ENCODE measurements at places on chromosomes 2 and 18.

DNA sequence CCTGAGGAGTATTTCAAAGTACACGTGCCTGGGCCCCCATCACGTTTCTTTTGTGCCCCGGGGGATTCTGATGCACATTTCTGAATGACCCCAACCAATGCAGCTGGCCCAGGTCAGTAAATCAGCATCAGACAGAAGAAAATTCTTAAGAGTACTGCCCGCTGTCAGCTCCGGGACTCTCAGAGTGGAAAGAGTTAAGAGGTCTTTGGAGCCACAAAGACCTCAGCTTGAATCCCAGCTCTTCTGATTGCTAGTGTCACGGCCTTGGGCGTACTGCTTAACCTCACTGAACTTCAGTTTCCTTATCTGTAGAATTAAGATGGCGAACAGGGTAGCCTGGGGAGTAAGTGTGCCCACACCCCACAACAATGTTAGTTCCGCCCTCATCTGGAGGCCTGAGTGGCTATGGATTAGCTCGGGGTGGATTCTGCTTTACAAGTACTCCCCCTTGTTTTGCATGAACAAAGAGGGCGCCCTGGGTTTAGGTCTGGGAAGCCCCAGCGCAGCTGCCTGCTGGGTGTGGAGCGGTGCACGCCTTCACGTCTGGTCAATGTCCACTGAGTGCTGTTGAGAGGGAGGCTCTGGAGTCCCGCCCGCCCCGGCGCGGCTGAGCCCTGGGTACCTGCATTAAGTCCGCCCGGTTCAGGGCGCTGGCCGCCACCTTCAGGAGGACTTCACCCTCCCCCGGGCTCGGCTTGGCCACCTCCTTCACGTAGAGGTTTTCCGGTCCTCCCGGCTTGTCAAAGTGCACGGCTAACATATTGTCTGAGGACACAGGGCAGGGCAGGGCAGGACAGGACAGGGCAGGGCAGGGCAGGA lies 858 bp downstream of the TP53I3 start:
- DNase-seq: peak; percentile 96

- DNase-seq: no peak
Observed at GRCh38 chr2:113838277-113838676, 51.6 kb upstream of the ACTR3 start.

- no peak for DNase-seq
Observed at GRCh38 chr2:220499225-220499624, 871.8 kb downstream of the SLC4A3 start.

DNA sequence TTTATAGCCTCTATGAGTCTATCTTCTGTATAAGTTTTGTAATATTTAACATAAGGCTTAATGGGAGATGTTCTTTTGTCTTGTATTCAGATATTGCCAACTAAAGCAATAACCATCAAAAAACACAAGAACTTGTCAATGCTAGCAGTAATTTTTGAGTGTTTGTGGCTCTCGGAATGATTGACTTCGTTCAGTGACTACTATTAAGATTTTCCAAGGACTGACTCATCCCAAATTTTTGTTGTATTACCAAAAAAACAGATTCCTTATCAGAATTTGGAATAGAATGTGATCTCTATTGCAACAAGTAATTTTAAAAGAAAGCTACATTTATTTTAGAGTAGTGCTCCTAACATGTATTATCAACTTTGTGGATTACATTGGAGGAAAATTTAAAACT lies 8.1 kb downstream of the NABP1 start:
- no peak for DNase-seq

- DNase-seq: no peak
Observed at GRCh38 chr2:142723236-142723635, 154.2 kb upstream of the KYNU start.

DNA sequence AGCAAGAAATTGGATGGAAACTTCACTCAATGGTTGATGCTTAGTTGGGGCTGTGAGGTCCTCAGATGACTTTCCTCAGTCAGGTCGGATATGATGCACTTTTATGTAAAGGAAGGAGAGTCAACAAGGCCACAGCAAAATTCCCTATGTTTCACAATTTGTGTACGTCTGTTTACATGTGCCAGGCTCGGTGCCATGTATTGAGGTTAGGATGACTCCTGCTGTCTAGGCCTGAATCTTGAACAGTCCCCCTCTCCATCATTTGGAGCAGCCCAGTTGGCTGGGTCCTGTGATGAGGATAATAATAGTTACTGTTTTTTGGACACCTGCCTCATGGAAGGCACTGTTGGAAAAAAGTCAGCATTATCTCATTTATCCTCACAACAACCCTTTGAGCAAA lies 43.1 kb downstream of the VSNL1 start:
- DNase-seq: no peak

- DNase-seq: no peak
Observed at GRCh38 chr2:85911814-85912692, 23.3 kb upstream of the ST3GAL5 start.

GRCh38 chr2:8998418-8999101 lies 4.9 kb downstream of the MBOAT2 start:
- no peak for DNase-seq

- peak; percentile 87 for DNase-seq
Observed at GRCh38 chr18:23281626-23282436, 146.5 kb downstream of the CABLES1 start.

DNA sequence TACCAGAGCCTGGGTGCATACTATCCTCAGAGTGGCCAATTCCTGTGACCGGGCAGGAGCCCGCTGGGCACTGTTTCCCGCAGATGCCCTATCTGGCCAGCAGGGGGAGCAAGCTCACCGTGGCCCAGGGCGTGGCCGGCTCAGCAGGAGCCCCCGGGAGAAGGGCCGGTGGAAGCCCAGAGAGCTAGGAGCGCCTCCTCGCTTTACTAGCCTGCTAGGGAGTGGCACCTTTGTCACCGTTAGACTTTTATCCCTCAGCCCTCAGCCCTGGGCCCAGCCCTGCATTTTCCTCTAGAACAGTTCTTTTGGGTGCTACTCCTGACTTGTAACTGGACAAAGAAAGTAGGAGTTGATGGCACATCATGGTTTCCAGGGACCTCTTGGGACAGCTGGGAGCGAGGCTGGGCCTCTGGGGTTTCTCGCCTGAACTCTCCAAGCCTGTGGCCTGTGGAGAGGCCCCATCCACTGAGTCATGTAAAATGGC lies 24.0 kb downstream of the TMEM177 start:
- peak; percentile 88 for DNase-seq

DNA sequence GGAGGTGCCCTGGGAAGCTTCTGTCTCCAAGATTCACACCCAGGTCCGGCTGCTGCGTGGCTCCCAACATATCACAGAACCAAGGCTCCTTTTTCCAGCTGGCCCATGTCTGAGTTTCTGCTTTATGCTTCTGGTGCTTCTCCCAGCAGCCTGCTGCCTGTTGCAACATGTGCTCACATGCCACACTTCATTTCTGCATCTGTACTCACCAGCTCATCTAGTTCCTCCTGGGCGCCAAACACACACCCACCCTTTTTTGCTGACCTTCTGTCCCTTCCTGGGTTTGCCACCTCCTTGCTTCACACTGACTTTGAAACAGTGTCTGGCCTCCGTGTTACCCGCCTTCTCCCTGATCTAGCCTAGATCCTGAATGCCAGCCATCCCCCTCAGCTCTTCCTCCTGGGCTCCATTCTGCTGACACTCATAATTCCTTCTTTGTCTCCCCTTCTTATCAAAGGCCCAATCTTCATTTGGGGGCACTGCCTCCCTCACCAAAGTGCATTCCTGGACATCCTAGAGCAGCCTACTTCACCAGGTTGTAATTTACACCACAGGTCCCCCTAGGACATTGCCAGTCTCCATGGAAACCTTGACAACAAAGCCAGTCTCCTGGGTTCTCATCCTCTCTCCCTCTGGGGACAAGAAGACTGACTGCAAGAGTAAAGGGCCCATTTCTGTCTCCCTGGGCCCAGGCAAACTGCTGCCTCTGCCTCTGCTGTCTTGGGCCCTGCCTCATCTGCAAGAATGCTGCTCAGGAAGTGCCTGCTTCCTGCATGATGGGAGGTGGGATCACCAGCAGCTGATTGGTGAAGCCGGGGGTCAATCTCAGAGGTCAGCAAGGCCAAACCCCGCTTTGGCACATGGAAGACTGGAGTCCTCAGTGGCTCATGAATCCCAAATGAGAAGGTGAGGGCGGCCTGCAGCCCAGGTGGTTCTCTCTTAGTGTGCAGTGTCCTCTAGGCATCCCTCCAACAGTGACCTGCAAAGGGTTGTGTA lies 13.9 kb upstream of the PROM2 start:
- DNase-seq: no peak

DNA sequence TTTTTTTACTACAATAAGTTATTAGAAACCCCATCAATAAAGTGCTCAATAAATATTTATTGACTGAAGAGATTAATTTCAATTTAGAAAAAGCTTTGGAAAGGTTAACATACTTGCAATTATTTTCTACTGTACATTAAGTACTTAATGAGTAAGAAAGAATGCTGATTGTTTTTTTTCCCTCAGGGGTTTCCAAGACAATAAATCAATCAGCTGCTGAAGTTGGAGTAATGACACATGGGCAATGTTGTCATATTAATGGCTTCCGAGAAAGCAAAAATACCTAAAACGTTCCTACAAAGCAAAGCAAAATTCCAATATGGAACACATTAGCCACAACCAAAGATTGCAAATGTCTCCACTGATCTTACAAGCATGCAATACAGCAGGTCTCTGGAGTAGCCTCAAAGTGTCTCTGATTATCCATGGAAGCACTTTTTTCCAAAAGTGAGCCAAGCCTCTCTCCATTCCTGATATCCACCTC lies 66.7 kb downstream of the ZC3H6 start:
- DNase-seq: no peak

DNA sequence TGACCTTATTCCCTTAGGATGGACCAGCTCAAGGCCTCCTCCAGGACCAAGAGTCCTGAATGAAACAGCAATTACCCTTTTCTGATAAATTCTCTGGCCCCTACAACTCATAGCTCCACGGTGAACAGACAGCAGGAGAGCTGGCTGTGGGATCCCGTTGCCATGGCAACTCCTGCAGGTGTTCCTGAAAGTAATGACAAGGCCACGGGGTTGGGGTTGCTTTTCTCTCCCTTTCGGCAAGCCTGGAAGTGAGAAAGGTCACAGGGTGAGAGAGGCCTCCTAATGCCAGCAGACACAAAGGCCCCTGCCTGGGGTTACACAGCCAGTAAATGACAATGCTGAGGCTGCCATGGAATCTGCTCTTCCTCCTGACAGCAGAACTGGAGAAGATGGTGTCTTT lies 403.0 kb downstream of the NBAS start:
- DNase-seq: peak; percentile 100

- peak; percentile 11 for DNase-seq
Observed at GRCh38 chr2:156190517-156190916, 142.0 kb downstream of the NR4A2 start.

GRCh38 chr2:35864141-35864540 lies 491.4 kb upstream of the CRIM1 start:
- DNase-seq: no peak

DNA sequence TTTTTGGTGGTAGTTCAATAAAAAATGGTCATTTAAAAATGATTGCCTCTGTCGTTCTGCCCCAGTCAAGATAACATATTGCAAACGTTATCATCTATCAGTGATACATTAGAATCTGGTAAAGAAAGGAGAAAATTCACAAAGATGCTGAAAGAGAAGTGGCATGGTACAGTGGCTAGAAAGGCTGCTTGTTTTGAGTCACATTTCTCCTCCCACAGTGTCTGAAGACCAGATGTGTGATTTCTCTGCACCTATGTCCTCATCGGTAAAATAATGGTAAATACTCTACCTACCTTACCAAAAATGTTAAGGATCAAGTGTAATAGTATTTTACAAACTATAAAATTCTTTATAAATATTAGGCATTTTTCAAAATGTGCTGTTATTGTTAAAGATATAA lies 76.1 kb upstream of the NOSTRIN start:
- no peak for DNase-seq

DNA sequence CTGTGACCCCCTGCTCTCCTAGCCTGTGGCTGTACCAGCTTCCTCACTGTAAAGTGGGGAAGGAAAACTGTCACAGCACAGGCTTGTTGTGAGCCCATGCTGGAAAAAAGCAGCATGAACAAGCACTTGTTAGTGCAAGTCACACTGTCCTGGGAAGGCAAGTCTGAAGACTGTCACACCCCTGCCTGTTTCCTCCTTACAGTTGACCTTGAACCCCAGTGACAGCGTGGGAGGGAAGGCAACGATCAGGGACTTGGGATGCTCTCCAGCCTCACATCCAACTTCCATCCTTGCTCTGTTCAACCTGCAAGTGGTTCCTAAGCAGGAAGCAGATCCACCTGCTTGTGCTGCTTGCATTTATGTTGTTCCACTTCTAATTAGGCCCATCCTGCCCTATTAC lies 311.3 kb upstream of the KLHL29 start:
- no peak for DNase-seq

DNA sequence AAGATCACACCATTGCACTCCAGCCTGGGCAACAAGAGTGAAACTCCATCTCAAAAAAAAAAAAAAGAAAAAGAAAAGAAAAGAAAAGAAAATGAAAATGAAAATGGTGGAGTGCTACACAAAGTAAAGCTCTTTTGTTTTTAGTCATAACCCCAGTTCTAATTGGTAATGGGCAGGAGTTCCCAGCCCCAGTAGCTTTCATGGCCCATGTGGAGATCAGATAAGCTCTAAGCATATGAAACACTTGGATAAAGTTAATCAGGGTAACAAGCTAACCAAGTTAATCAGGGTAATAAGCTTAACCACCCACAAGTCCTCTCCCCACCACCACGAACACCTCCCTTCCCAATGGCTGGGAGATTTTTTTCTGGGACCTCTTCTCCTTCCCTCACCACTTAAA lies 240.8 kb downstream of the BCL11A start:
- no peak for DNase-seq
